WTC11 (cell line): ENCODE measurements at places on chromosomes 16 and 17.

DNA sequence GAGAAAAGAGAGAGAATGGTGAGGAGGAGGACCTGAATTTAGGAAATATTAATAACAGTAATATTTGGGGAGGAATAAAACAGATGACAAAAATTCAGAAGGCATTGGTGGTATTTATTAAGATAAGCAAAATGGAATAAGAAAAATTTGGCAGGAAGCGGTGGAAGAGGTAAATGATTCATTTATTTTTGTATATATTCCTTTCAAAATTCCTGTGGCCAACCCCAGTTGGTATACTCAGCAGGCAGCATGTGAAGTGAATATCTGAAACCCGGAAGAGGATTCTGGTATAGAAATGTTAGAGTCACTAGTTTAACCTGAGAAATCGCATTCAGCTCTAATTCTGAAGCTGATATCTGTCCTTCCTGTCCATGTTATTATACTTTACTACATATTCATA lies 792.0 kb downstream of the KCNJ2 start:
- H3K36me3 ChIP-seq: 0 out of 2 replicates have a peak, but pooled peaks cover 7% of the 10 kb centered on the region
- DNase-seq: no peak
- no peak overlapping the region for H3K4me3 ChIP-seq
- no peaks in the 10 kb centered on the region for H3K4me1 ChIP-seq

DNA sequence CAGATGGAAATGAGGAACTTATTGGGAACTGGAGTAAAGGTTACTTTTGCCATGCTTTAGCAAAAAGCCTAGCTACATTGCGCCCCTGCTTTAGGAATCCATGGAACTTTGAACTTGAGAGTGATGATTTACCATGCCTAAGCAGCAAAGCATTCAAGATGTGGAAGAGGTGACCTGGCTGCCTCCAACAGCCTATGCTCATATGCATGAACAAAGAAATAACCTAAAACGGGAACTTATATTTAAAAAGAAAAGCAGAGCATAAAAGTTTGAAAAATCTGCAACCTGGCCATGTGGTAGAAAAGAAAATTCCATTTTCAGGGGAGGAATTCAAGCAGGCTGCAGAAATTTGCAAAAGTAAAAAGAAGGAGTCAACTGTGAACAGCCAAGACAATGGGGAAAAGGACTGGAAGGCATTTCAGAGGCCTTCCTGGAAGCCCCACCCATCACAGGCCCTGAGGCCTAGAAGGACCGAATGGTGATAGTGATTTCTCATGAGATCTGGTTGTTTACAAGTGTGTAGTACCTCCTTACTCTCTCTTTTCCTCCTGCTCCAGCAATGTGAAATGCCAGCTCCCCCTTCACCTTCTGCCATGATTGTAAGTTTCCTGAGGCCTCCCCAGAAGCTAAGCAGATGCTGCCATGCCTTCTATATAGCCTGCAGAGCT lies 48.7 kb downstream of the MRPS23 start:
- peaks cover 8% of the 10 kb centered on the region for H3K36me3 ChIP-seq
- no peak overlapping the region for H3K4me3 ChIP-seq
- H3K4me1 ChIP-seq: peaks cover 7% of the 10 kb centered on the region
- H3K27me3 ChIP-seq: peaks cover 7% of the 10 kb centered on the region; the same call in 1 of the 2 replicates
- DNase-seq: no peak

GRCh38 chr16:81755915-81756614 lies 23.0 kb upstream of the PLCG2 start:
- peak overlapping the region; percentile 47; the same call in 1 of the 2 replicates for H3K27ac ChIP-seq
- H3K27me3 ChIP-seq: no peaks in the 10 kb centered on the region; the same call in 1 of the 2 replicates
- peaks cover 3% of the 10 kb centered on the region; the same call in 1 of the 2 replicates for H3K4me1 ChIP-seq
- no peak overlapping the region for H3K4me3 ChIP-seq
- H3K36me3 ChIP-seq: no peaks in the 10 kb centered on the region
- no peak for DNase-seq

- peaks cover 12% of the 10 kb centered on the region for H3K36me3 ChIP-seq
- no peak overlapping the region for H3K27ac ChIP-seq
- H3K4me3 ChIP-seq: no peak overlapping the region
Measured at GRCh38 chr16:844638-845350, 44.3 kb upstream of the GNG13 start.

GRCh38 chr17:62821189-62822079 lies 13.3 kb upstream of the MARCHF10 start:
- peaks cover 37% of the 10 kb centered on the region for H3K4me1 ChIP-seq
- DNase-seq: no peak

DNA sequence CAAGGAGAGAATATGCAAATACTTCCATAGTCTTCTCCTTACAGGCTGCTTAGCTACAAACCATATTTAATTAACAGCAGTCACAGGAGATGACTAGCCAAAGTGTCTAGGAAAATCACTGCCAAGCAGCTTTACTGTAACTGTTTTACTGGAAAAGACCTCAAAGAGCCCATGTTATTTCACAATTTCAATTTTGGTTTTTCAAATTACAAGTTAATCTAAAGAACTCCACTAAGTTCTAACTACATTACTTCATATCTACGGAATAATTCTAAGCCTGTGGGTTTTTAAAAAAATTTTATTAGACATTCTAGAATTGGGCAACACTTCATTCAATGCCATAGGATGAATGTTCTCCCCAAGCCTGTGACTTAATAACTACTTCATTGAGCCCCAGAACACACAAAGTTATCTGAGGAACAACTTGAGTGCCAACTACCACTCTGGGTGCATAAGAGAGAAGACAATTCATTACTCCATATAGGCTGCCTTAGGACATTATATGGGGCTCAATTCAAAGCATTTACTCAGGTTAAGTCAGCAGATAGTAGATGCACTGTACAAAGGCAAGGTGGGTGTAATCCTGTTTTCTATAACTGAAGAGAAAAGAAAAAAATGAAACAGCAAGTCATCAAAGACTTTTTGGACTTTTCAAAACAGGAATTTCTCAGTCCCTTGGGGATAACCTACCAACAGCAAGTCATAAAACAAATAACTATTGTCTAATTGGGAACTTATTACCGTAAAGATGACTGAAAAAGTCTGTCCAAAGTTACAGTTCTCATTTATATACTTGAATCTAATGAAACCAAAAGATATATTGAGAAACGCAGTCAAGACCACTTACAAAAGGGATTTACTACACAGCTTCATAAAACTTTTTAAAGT lies 33.0 kb downstream of the STAT3 start:
- no peaks in the 10 kb centered on the region for H3K36me3 ChIP-seq
- H3K4me1 ChIP-seq: peaks cover 5% of the 10 kb centered on the region
- no peak for DNase-seq
- no peak overlapping the region for H3K4me3 ChIP-seq

DNA sequence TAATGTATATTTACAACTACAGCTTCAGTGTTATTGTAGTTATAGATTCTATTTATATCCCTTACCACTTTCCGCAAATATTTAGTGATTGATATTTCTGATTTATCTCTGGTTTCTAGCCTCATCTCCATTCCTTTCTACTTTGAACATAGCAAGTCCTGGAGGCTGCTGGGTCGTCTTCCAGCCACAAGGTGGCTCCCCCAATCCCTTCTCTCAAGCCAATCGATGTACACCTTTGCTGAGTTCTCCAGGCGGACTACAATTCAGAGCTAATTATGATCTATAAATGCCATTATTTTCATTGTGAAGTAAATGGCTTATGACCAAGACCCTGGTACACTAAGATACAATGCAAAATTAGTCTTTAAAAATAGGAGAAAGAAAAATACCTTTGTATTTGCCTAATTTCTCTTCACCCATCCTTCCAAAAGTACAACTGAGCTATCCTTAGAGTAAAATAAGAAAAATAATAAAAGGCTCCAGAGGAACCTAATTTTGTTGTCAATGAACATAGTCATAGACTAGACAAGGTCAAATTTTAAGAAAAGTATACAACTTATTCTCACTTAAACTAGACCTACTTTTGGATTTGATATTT lies 122.1 kb downstream of the SKAP1 start:
- DNase-seq: peak; percentile 59
- H3K4me3 ChIP-seq: no peak overlapping the region
- H3K4me1 ChIP-seq: peaks cover 14% of the 10 kb centered on the region
- no peaks in the 10 kb centered on the region for H3K36me3 ChIP-seq

DNA sequence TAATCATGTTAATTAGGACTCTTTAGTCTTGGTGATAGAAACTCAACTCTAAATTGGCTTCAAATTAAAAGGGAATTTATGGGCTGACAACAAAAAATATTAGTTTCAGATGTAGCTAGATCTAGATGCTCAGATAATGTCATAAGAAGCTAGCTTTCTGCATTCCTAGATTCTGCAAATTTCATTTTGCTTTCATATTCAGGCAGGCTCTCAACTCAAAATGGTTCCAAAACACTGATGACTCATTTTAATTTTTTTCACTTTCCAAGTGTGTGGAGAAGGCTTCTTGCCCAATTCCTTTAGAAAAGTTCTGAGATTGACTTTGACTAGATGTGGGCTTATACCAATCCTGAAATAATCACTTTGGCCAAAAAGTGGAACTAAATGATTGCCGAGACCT lies 236.7 kb upstream of the GOT2 start:
- no peak for DNase-seq
- no peak overlapping the region for H3K4me3 ChIP-seq
- H3K27ac ChIP-seq: no peak overlapping the region
- H3K27me3 ChIP-seq: no peaks in the 10 kb centered on the region
- H3K36me3 ChIP-seq: no peaks in the 10 kb centered on the region
- H3K4me1 ChIP-seq: 0 out of 2 replicates have a peak, but pooled peaks cover 4% of the 10 kb centered on the region

- no peaks in the 10 kb centered on the region for H3K36me3 ChIP-seq
- H3K4me1 ChIP-seq: 0 out of 2 replicates have a peak, but pooled peaks cover 3% of the 10 kb centered on the region
- H3K27me3 ChIP-seq: no peaks in the 10 kb centered on the region
- H3K4me3 ChIP-seq: no peak overlapping the region
Measured at GRCh38 chr16:77299395-77299794, 100.2 kb downstream of the SYCE1L start.

- H3K36me3 ChIP-seq: no peaks in the 10 kb centered on the region
- H3K27ac ChIP-seq: no peak overlapping the region
- peaks cover 5% of the 10 kb centered on the region for H3K4me1 ChIP-seq
- H3K4me3 ChIP-seq: peak overlapping the region; percentile 53
- no peak for DNase-seq
- peaks cover 52% of the 10 kb centered on the region for H3K27me3 ChIP-seq
Measured at GRCh38 chr16:15858921-15859668, 2.3 kb upstream of the MYH11 start.

DNA sequence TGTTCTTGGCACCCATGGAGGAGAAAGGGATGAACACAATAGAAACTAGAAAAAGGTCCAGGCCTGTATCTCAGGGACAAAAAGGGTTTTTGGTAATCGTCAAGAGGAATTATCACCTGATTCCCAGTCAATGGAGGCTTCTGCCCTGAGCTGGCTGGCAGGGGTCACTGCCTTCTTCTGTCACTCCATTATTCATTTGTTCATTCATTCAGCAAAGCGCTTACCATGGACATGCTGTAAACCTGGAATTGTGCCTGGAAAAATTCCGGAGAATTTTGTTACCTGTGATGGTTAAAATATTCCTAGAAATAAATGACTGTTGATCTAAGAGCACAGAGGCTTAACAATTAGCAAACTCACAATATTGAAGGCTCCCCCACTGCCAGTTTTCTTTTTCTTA lies 212.3 kb downstream of the SHISA9 start:
- no peak for DNase-seq
- no peak overlapping the region for H3K4me3 ChIP-seq
- peaks cover 36% of the 10 kb centered on the region for H3K4me1 ChIP-seq
- no peaks in the 10 kb centered on the region for H3K27me3 ChIP-seq
- peaks cover 20% of the 10 kb centered on the region for H3K36me3 ChIP-seq
- H3K27ac ChIP-seq: peak overlapping the region; percentile 2; the same call in 1 of the 2 replicates

DNA sequence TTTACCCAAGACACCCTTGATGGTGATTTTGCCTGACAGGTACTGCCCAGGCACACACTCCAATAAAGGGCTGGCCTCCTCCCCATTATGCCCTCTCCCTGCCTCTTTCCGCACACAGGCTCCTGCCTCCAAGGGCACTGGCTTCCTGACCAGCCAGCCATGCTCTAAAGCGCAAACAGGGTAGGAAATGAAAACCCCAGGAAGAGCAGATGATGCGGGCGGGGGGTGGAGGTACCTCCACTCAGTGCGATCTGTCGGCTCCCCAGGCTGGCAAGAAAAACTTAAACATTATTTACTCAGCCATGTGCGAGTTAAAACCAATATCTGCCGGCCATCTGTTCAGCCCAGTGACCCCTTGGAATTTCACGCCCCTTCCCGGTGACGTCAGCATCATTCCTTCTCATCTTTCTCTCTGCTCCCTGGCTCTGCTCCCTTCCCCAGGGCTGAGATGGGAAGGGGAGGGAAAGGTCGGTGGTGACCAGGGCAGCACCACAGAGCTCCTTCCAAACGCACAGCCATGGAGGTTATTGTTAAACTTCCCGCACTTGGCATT lies 262.5 kb downstream of the CBLN1 start:
- H3K4me1 ChIP-seq: peaks cover 52% of the 10 kb centered on the region
- H3K36me3 ChIP-seq: no peaks in the 10 kb centered on the region
- no peak overlapping the region for H3K4me3 ChIP-seq
- peak; percentile 41 for DNase-seq

DNA sequence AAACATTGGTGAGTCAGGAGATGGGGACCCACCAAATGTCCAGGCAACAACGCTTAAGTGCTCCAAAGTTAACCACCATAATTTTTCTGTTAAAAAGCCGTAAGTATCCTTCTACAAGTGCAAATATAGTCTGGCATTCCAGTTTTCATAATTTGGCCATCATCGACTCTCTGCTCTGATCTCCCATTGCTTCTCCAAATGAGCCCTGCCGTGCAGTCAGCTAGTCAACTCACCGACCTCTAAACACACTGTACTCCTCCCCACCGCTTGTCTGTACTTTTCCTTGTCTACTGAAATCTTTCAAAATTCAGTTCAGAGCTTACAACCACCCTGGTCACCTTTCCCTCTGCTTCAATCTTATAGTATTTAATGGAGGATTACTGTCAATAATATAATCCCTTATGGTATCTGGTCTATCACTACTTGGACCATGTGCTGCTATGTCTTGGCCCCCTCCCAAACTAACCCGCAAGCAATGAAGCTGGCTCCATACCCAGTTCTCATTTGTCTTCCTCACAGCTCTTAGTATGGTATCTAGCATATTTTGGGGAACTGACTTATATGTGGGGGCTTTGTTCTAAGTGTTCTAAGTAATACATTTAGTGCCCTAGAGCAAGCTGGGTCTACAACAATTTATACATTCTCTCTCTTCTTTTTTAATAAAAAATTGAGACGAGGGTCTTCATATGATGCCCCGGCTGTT lies 52.7 kb upstream of the SLC25A19 start:
- no peaks in the 10 kb centered on the region for H3K27me3 ChIP-seq
- H3K27ac ChIP-seq: peak overlapping the region; percentile 65
- no peak overlapping the region for H3K4me3 ChIP-seq
- peaks cover 68% of the 10 kb centered on the region for H3K4me1 ChIP-seq
- DNase-seq: no peak

- no peak for DNase-seq
- H3K27me3 ChIP-seq: peaks cover 22% of the 10 kb centered on the region
Measured at GRCh38 chr17:74478420-74479100, 12.1 kb downstream of the CD300A start.
